ENCODE measurements at places on chromosomes 2 and 18. TPM values are rescaled to one million over a fixed set of nuclear protein-coding genes. Genes with fewer than 3 reads are reported as not detected.

DNA sequence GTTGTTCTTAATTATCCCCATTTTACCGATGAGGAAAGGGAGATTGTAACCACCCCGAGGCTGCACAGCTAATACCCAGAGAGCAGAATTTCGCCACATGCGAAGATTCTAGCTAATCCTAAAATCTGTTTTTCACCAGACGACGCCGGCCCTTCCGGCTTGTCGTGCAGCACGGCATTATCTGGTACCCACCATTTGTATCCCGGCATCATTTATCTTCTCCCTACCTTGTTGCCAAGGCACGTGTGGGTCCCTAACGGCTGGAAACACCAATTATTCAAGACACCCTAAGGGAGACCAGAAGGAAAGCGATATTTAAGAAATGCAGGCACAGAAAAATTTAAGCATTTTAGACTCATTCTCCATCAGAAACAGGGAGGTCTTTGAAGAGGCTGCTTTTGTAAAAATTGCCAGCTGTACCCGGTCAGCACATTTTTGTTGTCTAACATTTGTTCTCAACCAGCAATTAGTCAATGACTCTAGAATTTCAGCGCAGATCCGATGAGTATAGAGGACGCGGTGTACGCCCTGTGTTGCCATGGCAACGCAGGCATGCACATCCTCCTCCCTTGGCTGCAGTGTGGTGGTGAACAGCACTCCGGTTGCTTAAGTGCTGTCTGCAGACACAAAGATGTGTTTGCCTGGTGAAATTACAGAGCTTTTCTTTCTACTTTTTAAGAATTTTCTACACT, 111.6 kb downstream of the AGAP1 start:
- DNase-seq = no peak

DNA sequence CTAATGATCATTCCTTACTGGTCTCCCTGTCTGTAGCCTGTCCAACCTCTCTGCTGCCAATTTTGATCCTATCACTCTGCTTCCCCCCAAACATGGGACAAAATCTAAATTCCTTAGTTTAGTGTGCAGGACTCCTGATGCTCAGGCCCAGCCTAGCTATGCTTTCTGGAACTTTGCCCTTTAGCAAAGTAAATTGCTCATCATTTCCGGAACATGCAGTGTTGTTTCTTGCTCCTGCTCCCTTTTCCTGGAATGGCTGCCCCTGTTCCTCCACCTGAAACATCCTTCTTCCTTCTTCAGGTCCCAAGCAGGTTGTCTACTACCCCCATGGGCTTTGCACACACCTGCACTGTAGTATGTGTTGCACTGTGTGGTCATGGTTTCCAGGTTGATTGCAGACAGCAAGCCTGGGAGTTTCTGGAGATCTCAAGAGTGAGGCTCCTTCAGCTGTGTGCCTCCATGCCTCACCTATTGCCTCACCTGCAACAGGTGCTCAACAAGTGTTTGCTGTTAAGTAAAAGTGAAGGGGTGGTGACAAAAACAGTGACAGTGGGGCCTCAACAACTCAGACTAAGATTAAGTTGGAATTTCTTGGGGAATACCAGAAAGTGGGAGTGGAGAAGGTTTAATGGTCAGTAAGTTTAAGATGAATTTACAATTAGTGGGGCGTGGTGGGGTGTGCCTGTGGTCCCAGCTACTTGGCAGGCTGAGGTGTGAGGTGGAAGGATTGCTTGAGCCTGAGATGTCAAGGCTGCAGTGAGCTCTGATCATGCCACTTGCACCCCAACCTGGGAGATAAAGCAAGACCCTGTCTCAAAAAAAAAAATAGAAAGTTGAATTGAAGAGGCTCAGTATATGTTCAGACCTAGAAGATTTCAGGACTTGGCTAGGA, 120.0 kb downstream of the DNAH6 start:
- DNase-seq = no peak

DNA sequence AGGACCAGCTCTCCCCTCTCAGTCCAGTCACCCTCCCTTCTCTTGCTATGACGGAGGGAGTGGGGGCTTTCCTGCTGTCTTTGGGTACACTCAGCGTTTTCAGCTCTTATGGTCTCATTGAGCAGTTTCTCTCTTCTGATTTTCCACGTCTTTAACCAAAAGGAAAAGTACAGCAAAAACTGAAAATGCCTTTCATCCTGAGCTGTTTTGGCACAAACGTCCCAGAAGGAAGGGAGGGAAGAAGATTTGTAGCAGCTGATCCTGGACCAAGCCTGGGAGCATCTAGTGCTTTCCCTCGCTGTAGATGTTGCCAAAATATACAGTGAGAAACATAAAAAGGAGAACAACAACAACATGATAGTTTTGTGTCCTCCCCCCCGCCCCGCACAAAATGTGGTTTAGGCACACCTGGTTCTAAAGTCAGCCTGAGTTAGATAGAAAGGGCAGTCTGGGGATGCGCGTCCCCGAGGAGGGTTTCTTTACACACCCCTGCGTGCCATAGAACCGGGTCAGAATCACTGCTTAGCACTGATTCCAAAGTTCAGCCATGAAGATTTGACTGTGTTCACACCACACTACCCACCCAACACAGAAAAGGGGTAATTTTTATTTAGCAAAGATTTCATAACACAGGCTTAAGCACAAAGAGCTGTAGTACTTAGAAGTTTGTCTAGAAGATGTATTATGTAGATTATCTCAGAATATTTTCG, 53.4 kb downstream of the SLC40A1 start:
- DNase-seq = no peak

GRCh38 chr18:24656551-24657443, 196.4 kb downstream of the HRH4 start:
- no peak for DNase-seq

DNA sequence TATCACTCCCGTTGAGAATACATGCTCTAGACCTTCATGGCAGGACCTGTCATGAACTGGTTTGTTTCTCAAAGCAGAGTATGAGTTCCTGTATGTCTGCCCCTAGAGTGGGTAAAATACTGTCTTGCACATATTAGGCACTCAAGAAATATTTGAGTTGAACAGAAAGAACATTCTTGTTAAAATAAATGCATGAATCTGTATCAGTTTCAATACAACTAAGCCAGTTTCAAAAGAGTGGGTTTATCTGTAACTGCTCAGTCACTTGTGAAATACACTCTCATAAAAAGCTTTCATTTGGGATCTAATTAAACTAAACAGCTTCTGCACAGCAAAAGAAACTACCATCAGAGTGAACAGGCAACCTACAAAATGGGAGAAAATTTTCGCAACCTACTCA, 69.2 kb downstream of the RFTN2 start:
- DNase-seq = no peak

DNA sequence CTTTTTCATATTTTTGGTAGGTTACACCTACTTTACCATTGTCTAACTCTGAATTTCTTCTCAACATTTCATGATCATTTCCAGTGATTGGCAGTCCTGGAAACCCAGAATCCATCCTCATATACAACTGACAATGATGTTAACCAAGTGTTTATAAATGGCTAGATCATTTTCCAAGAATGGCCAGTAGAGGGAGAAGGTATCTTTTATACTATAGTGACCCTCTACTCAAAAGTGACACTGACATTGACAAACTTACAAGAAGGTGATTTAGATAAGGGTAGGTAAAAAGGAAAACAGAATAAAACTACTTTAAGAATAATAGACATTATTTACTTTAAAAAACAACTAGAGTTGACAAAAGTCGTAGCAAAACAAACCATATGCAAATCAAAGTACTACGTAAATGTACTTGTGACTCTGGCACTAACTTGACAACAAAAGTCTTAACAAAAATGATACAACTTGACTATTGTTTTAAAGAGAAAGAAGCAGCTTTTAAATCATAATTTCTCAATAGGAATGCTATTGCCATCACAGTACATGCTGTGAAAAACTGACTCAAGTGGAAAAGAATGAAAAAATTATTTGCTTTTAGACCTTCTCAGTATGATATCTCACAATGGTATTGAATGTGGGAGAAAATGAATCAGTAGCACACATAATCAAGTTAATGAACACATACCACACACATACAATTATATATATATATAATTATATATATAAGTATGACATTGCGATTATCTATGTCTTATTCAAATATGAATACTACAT, 76.6 kb upstream of the GRB14 start:
- DNase-seq = no peak

DNA sequence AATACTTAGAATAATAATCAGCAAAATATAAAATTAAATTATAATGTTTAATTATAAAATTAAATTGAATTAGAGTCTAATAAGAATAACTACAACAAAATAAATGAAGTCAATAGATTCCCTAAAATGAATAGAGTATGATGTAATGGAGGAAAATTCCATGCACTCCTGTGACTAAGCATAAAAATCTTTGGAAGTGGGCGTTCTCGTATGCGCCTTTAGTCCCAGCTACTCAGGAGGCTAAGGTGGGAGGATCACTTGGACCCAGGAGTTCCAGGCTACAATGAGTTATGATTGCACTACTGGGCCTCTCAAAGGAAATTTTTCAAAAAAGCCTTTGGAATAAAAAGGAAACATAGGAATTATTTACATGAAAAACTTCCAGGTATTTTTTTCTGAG, 955.4 kb upstream of the POU3F3 start:
- no peak for DNase-seq

DNA sequence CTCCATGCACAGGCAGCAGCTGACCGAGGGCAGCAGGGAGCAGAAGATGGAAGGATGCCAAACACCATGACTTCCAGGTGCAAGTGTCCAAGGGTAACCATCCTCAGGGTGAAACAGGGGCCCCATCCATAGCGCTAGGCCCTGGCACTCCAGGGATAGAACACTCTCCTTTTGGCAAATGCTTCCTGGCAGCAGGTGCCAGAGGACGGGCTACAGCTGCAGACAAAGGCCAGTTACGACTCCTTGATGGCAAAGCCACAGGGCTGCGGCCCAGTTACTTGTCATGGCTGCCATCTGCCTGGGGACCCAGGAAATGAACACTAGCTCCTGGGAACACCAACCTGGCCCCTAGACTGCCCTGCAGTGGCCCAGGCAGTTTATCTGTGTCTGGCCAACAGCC, 178.8 kb downstream of the TMEM163 start:
- no peak for DNase-seq

- DNase-seq = no peak
These were observed 212.7 kb upstream of the SALL3 start for GRCh38 chr18:78766651-78767533.

The CHST9 gene
- total RNA-seq = not detected

The FEV gene
- not detected for total RNA-seq

The COLEC11 gene
- 0.29 TPM for total RNA-seq

All from glomerular endothelial cell (primary cell).